ENCODE measurements at places on chromosomes 11 and 22. TPM values are rescaled to one million over a fixed set of nuclear protein-coding genes. Genes with fewer than 3 reads are reported as not detected.

Gene NRXN2
- total RNA-seq: not detected

GRCh38 chr22:28418008-28418407, 261.6 kb downstream of the TTC28 start:
- DNase-seq: no peak

DNA sequence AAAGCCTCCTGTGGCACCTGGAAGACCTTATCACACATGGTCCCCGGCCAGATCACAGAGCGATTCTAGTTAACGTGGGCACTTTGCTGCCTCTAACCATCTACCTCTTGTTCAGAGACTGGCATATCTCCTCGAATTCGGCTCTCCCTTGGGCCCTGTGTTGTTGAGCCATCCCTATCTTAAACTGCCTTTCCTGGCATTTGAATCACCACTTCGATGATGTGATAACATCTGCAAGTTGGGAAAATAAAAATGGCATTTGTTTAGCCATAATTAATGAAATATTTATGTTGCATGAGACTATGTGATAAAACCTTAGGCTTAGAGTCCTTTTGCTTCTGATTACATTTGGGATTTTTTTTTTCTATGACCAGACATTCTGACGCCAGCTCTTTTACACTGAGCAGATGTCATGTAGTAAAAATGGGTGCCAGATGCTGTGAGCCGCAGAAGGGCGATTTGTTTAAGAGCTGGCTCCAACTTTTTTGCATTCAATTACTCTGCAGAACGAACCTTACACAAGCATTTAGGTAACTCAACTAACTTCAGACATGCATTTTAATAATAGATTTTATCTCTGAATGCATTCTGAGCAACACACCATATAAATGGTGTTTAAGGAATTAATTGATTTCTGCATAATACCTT, 58.5 kb upstream of the PARVA start:
- no peak for DNase-seq

DNA sequence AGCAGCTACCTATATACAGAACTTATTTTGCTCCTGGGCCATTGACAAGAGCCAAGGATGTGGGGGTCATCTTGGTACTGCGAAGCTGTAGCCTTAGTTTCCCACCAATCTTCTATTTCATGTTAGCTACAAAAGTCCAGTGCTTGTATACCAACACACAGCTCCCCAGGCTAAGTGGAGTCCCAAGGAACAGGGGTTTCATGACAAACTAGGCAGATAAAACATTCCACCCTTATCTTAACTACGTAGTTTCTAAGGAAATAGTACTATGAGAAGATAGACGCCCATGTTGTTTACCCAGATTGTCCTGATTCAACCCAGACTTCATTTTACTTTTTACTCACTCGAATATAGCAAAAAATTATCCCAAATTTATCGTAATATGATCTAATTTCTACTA, 218.5 kb downstream of the DYNC2H1 start:
- no peak for DNase-seq

- DNase-seq: no peak
Observed at GRCh38 chr11:44555031-44555800, 10.2 kb upstream of the CD82 start.

DNA sequence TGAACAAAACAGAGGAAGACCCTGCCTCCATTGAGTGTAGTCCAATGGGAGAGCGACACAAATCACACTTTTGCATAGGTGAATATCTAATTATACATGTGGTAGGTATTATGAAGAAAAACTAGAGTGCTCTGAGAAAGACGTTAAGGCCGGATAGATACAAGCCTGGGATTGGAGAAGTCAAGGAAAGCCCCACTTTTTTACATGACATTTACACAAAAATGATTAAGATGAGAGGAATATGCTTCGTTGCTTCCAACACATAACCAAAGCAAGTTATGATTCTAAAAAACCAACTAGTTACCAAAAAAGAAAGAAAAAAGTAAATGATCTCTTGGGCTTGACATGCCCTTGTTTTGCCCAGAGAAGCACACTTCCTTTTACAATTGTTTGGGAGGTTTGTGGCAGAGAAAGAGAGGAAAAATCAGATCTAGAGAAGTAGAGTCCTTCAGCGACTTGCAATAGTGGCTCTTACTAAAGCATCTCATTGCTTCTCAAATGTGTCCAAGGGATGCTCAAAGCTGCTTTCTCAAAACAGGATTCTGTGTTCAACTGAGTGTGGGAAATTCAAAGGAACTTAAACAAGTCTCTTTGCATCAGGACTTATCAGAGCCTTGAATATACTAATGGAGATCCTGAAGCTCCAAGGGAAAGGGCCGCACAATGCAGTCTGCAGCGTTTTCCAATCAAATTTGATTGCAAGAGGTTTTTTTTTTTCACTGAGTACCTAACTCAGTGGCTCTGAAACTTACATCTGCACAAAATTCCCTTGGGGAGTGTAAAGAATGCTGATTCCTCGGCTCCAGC, 38.8 kb downstream of the FLI1 start:
- no peak for DNase-seq

GRCh38 chr11:74171630-74171968, 510 bp downstream of the PPME1 start:
- DNase-seq: no peak

Gene TNNI2
- total RNA-seq: 0.27 TPM

Gene NCAM1
- not detected for total RNA-seq

DNA sequence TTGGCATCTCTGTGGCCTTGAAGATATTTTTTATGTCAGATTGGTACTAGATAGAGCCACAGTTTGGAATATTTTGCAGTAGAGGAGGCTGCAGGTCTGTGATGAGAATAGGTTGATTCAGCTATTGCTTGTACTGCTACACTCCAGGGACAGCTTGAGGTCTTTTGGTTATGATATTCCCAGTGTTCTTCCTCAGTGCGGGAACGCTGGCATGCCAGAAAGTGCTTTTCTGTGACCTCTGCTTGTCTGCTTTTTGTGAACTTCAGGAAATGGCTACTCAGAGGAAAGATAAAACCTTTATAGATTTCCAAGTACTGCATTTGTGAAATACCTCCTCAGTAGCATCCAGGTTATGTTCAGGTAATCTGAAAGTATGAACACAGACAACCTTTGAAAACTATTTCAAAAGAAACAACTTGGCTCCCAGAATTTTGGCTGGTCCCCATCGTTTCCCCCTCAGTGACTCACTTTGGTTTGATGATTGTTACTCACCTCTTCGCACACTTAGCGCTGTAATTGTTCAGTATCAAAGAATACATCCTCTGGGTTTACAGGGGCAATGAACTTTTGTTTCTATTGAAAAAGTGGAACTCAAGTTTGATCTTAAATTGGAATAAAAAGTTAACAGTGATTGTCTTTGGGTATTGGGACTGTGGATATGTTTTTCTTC, 191.4 kb downstream of the HIPK3 start:
- DNase-seq: no peak

Gene MCAT
- 17.3 TPM for total RNA-seq

- DNase-seq: no peak
Observed at GRCh38 chr11:21861314-21861713, 331.6 kb upstream of the ANO5 start.

DNA sequence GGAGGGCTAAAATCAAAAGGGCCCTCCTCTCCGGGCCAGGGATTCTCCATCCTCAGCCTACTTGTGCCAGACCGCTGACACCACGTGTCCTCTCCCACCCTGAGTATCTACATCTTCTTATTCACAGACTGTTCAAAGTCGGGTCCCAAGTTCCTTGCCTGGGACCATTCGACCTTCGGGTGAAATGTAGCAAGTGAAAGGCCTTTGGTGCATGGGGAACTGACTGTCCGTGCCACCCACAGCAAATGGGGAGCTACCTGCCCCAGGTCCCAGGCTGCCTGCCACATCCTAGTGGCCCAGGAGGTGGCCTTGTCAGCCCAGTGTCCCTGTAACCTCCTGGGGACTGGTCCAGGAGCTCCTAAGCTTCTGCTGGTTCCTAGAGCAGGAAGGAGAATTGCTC, 67.3 kb downstream of the RTL6 start:
- no peak for DNase-seq

Gene VPREB1
- total RNA-seq: not detected

Gene MRPL23
- 72.2 TPM for total RNA-seq

Gene LRRC4C
- not detected for total RNA-seq

- DNase-seq: no peak
Observed at GRCh38 chr11:65892661-65893317, 2.3 kb downstream of the CCDC85B start.

DNA sequence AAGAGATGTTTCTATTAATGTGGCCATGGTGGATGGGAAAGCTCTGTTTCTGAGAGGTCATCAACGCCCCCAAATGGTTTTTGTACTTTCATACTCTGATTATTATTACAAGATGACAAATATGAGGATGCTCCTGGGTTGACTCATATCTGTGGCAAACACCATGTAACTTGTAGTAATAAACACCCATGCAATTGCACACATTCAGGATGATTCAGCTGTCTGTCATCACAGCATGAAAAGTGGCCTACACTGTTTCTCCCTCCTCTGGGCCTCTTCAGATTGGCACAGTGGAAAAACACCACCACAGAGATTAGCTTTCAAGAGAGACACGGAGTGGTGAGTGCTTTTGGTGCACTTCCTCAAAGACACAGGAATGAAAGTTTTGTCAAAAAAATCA, 85.4 kb downstream of the MTNR1B start:
- no peak for DNase-seq

Gene ANO1
- total RNA-seq: not detected

GRCh38 chr11:35236667-35237003, 97.7 kb downstream of the CD44 start:
- no peak for DNase-seq

- DNase-seq: no peak
Observed at GRCh38 chr22:31329029-31329428, 17.1 kb downstream of the PATZ1 start.

DNA sequence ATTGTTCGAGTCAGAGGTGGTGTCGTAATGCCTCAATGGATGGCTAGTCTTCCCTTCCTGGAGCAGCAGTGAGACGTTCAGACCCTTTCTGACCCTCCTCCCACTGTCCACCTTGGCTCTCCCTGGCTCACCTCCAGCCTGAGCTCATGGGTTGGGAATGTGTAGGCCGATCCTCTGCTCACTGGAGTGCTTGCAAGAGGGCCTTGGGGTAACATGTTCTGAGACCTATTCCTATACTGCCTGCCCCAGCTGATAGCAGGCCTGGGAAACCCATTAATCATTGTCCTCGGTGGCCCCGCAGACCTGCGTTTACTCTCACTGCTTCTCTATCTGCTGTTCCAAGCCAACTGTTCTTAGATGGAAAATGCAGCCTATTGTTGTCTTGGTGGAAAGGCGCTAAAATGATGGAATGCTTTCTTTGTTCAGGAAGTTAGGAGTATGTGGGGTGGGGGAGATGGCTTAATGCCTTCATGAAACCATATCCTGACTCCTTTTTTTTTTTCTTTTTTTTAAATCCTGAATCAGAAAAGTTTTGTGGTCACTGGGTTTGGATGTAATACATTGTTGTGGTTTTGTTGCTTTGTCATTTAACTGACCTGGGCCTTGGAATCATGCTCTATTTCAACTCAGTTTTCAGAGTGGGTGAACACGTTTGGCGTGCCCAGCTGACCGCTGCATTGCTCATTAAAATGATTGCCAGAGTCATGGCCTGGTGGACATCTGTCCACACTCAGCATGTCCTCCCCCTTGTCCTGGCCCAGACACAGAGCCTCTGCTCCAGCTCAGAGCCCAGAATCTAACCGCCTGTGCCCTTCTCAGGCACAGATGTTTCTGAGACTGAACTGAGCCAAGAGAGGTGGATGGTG, 72.5 kb downstream of the MICAL2 start:
- no peak for DNase-seq

DNA sequence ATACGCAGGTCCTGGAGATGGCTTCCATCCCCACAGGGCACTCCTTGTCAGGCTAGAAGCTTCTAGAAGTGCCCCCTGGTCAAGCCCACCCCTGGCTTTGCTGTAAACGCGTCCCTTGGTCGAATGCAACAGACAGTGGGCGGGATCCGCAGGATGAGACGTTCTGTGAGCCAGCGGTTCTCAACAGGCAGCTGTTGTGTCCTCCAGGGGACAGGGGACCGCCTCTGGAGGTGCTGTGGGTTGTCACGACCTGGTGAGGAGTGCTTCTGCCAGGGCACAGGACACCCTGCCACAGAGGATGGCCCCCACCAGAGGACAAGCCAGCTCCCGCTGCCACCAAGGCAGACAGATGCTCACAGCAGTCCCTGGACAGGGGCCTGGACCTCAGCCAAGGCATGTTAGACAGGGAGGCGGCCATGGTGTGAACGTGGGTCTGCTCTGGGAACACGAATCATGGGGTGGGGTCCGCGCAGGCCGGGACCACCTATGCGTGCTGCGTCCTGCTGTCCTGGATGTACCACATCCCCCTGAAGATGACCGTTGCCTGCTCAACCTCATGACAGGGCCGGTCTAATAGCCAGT, 11.7 kb downstream of the CRELD2 start:
- no peak for DNase-seq

DNA sequence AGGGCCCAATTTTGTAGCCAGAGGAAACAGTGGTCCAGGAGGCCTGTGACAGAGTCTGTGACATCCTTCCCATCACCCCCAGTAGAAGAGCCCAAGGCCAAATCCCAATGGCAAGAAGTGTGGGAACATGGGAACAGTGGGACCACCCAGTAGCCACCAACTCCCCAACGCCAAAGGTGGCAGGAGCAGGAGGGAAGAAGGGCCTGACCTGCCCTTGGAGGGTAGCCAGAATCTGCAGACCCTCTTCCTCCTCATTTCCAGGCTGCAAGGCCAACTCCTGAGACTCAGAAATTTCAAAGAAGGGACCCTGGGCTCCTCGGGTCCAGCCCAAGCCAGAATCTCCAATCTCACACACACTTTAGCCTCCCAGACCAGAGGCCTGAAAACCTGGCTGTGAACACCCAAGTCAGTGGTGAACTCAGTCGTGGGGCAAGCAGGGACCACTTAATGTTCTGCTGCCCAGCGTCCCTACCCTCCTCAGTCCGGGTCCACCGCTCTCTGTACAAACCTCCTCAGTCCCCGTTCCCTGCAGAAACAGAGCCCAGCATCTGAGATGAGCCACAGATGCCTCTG, 6.2 kb downstream of the RAB3IL1 start:
- DNase-seq: no peak

GRCh38 chr22:45640291-45640940, 31.2 kb upstream of the ATXN10 start:
- no peak for DNase-seq

Gene LRRC32
- total RNA-seq: 26.5 TPM

Gene TECTA
- 0.09 TPM for total RNA-seq

GRCh38 chr22:41360126-41360525, 21.6 kb upstream of the TEF start:
- no peak for DNase-seq

Gene PLAAT4
- total RNA-seq: 45.7 TPM

Gene GAL3ST1
- not detected for total RNA-seq

All from activated T-helper 2 cell treated with anti-CD3 and anti-CD28 coated beads, Interferon-gamma antibody, Interleukin-2, Interleukin-4, amounts not matched to agents 10 μg/mL and 5 μg/mL and 100 μg/mL, durations not matched to agents 14 hours and 24 hours and 36 hours (primary cell).